ENCODE measurements at places on chromosomes 3 and 15.

DNA sequence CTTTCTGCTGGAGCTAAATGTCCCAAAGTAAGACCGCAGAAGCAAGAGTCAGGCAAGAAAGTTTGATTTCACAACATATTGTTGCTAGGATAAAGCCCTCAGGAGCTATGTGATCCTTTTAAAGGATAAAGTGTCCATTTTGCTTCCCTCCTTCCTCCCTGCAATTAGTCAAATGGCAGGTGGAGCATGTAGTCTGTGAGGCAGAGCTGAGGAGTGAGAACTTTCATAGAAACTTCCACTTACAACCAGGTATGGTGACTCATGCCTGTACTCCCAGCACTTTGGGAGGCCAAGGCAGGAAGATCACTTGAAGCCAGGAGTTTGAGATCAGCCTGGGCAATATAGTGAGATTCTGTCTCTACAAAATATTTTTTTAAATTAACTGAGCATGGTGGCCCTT lies 25.2 kb upstream of the RHCG start:
- DNase-seq = no peak

- no peak for DNase-seq
Observed at GRCh38 chr3:105836533-105836932, 32.3 kb downstream of the CBLB start.

- peak; percentile 18 for DNase-seq
Observed at GRCh38 chr3:55708242-55708641, 221.1 kb upstream of the WNT5A start.

- peak; percentile 0 for DNase-seq
Observed at GRCh38 chr3:73745526-73746191, 120.9 kb upstream of the PDZRN3 start.

GRCh38 chr15:85785887-85786780 lies 8.6 kb downstream of the KLHL25 start:
- DNase-seq = peak; percentile 62

DNA sequence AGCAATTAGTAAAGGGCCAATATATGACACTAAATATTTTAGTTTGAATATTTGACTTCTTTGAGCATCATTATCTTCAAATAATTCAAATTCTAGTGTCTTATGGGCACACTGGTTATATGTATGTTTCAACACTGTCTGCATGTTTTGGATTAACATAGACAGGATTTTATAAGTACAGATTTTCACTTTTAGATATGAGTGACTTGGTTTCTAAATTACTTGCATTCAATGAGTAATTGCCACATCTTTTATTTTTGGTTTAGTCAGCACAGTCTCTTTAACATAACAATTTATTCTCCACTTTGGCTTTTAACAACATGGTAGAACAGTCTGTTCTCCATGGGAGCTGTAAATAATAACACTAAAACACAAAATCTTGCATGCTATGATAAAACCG lies 674.8 kb downstream of the TBL1XR1 start:
- no peak for DNase-seq

- DNase-seq = no peak
Observed at GRCh38 chr3:56758539-56758981, 43.2 kb downstream of the ARHGEF3 start.

DNA sequence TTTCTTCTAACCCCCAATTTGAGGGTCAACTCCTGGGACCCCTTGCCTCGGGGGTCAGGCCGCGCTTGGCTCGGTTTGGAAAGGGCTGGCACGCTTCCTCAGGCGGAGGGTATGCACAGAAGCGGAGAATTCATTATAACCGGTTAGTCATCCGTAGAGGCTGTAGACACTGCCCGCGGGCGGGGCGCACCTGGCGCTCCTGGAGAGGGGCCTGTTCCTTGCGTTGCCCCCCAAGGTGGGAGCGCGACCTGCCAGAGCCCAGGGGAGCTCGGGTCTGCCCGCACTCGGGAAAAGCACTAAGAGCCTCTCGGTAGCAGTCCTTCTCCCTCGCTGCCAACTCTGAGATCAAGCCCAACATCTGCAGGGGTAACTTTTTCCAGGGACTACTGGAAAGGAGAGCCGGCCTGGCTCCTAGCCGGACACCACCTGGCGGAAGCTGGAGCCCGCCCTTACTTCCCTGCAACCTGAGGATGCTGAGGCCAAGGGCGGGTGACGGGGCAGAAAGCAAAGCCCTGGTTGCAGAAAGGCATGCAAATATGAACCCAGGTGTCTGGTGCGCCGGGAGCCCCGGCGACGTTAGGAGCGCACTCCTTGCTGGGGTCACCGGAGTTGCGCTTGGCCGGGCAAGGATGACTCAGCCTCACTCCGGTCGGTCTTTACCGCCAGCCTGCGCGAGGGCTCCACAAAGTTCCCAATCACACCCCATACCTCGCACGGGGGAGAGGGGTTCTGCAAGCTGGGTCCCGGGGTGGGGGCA lies 1.5 kb upstream of the CACNA2D3 start:
- DNase-seq = no peak

GRCh38 chr15:75720787-75721479 lies 8.3 kb upstream of the CSPG4 start:
- no peak for DNase-seq

- DNase-seq = no peak
Observed at GRCh38 chr3:191239407-191240031, 40.5 kb downstream of the OSTN start.

DNA sequence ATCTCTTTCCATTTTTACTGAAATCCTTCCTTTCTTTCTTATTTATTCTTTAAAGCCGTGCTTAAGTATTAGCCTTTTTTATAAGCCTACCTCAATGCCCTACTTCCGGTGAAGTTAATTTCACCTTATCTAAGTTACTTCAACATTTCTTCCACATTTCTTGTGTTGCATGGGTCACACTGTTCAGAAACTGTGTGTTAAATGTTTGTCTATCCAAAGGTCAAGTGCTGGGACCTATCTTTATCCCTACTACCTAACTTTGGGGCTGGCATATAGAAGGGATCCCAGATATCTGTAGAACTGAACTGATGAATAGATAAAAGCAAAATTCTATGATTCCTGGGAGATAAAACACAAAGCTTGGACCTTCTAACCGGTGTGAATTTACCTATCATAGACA lies 332.3 kb upstream of the SATB1 start:
- no peak for DNase-seq

DNA sequence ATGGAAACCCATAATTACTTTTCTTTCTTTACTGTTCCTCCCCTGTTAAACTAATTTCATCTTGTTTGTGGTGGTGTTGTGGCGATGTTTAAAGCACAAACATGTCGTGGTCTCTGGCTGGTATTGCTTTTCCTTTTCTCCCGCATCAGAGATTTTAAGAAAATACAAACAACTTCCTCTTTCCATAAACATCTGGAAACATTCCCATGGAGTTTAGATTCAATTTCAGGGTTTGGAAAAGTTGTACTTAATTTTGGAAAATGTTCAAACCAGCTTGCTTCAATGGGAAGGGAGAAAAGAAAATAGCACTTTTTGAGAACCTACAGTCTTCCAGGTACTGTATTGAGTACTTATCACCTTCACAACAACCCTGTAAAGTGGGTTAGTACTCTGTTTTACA lies 30.4 kb downstream of the STARD9 start:
- DNase-seq = no peak
